ENCODE measurements at places on chromosomes 2 and 18. TPM values are rescaled to one million over a fixed set of nuclear protein-coding genes. Genes with fewer than 3 reads are reported as not detected.
A peak's percentile ranks its signal among the peaks of the same experiment; 100 is the strongest.

GRCh38 chr2:20577495-20578235, 73.2 kb downstream of the HS1BP3 start:
- peak; percentile 96 for DNase-seq

DNA sequence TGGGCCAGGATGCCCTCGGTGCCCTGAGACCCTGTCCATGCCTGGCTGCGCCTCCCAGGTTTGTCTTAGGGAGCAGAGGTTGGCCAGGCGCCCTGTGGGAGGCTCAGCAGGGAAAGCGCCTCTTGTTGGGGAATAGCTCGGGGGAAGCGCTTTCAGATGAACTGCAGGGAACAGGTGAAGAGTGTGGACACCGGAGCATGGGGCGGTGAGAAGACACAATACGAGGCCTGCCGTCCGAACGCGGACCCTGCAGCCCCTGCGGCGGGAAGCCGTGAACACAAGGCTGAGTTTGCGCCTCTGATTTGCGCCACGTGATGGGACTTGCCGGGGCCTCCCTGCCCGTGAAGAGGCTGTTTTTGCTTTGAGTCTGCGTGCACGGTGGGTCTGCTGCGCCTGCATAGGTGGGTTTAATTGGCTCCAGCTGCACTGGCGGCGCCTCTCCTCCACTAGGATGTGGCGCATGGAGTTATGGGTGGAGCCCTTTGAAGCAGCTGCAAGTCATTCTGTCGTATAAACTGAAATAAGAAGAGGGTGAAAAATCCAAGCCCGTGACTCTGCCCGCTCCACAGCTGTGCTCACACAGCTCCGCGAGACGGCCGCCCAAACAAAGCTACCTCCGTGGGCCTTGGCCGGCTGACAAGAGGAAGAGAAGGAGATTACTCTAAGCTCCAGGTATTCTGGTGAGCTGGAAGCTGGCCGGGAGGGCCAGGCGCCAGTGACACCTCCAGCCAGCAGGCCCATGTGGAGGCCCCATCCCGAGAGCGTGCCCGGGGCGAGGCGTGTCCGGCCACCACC, 103.5 kb upstream of the CTDP1 start:
- DNase-seq: no peak

DNA sequence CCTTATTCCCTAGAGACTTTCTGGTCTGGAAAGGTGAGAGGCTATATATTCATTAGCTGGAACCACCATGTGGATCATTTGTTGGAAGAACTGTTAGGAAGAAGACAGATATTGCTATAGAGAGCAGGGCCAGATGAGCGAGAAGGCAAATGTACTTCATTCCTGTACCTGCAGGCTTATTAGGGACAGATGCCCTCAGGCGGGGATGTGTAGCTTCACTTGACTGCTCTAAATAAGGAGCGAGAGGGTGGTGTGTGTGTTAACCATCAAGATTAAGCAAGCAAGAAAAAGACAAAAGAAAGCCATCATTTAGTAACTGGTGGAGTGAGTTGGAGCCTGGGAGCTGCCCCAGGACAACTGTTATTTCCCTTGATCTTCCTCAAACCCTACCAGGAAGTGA, 36.4 kb downstream of the NEDD4L start:
- peak; percentile 18 for DNase-seq

DNA sequence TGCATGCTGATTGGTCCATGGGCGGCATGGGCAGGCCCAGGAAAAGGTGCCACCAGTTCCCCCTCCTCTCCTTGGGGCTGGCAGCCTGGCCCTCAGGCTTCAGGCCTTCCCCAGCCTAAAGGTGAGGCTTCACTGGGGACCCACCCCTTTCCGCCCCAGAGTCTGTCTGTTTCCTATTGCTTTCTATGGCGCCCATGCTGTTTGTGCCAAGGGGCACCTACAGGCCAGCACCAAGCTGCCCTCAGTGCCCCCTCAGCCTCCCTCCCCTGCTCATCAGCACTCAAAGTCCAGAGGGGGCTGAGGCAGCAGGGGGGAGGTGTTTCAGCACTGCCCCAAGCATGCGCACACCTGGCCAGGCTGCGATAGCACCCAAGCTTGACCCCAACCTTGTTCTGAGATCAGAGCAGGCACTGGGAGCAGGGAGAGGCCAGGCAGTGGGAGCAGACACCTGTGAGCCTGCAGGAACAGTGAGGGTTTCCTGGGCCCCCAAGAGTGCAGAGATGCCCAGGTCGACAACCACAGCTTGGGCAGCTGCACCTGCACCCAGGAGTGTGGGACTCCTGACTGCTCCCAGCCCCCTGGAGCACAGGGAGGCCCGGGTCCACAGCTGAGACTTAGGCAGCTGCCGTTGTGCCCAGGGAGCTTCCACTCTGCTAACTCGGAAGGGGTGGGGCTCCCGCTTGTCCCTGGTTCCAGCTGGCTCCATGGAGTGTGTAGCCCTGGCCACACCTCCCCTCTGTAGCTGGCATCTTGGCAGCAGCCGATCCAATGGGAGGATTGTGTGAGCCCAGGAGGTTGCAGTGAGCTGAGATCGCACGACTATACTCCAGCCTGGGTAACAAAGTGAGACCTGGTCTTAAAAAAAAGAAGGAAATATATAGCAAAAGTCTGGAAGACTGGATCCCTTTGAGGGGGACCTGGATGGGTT, 69.1 kb downstream of the NCAPH start:
- peak; percentile 32 for DNase-seq

GRCh38 chr2:233373316-233373715, 19.0 kb downstream of the DGKD start:
- DNase-seq: no peak

DNA sequence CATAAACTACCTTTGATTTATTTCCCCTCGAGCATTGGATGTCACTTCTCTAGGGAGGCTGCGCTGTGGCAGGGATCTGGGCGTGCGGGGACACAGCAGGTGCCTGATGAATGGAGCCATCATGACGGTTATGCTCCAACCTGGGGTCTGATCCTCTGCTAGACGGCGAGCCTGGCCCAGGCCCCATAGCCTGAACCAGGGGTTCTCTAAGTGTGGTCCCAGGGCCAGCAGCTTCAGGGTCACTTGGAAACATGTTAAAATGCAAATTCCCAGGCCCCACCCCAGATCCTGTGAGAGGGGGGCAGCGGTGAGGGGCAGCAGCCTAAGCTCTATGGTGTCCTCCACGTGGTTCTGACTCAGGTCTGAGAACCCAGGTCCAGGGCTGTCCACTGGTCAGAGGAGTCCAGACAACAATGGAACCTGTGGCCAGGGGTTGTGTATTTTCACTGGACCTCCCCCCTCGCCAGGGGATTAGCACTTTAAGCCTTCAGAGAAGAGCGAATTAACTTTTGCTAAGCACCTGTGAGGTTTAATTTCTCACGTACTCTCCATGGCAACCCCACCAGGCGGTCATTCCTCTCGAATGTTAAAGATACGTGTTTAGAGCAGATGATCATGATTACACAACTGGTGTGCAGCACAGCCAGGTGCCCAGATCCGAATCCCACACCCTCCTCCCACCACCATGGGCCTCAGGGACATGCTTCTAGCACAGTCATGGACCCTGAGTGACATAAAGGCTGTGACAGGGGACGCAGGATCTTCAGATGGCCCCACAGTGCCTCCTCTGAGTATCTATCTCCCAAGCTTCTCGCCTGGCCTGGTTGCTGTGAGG, 1.6 kb upstream of the ARHGEF4 start:
- DNase-seq: no peak

The GAREM1 gene
- total RNA-seq: 21.4 TPM

The TMEM169 gene
- 0.35 TPM for total RNA-seq
